Heart left ventricle (tissue), 16 donors: ENCODE measurements at places on chromosomes 7 and 10.

DNA sequence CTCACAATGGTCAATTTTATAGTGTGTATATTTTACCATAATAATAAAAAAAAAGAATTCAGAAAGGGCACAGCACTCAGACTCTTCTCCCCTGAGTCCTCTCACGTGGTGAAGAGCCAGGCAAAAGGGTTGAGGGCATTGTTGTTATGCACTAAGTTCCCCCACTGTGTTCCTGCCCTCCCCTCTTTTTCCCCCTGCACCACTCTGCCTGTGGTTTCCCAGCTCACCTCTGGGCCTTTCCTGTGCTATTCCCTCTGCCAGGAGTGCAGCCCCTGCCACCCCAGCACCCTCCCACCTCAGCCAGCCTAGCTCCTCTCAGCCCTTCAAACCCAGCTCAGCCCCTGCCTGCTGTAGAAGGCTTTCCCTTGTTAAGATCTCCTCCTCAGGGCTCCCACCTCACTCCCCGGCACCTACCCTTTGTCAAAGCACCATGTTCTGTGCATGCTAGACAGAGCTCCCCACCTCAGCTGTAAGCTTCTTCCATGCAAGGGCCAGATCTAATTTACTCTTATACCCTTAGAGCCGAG, 108.5 kb downstream of the KCNMA1 start:
- H3K27me3 ChIP-seq: no peaks in the 10 kb centered on the region
- no peak overlapping the region for H3K4me3 ChIP-seq
- H3K4me1 ChIP-seq: no peaks in the 10 kb centered on the region

DNA sequence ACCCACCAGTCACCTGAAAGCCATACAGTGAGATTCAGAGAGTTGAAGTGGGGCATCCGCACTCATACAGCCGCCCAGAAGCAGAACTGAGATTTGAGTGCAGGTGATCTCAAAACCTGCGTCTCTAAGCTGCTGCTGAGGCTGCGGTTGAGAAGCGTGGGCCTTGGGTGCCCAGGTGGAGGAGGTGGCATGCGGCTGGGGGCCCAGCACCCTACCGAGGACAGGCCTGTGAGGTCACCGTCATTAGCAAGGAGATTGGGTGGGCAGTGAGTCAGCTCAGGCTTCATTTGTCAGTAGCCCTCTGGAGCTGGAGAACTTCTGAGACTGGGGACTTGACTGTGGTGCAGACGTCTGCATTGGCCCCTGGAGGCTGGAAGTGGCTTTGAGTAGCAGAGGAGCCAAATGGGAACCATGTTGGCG, 29.8 kb downstream of the ZMIZ1 start:
- no peaks in the 10 kb centered on the region for H3K36me3 ChIP-seq
- H3K27me3 ChIP-seq: no peaks in the 10 kb centered on the region
- H3K4me3 ChIP-seq: no peak overlapping the region
- peaks cover 97% of the 10 kb centered on the region for H3K4me1 ChIP-seq

DNA sequence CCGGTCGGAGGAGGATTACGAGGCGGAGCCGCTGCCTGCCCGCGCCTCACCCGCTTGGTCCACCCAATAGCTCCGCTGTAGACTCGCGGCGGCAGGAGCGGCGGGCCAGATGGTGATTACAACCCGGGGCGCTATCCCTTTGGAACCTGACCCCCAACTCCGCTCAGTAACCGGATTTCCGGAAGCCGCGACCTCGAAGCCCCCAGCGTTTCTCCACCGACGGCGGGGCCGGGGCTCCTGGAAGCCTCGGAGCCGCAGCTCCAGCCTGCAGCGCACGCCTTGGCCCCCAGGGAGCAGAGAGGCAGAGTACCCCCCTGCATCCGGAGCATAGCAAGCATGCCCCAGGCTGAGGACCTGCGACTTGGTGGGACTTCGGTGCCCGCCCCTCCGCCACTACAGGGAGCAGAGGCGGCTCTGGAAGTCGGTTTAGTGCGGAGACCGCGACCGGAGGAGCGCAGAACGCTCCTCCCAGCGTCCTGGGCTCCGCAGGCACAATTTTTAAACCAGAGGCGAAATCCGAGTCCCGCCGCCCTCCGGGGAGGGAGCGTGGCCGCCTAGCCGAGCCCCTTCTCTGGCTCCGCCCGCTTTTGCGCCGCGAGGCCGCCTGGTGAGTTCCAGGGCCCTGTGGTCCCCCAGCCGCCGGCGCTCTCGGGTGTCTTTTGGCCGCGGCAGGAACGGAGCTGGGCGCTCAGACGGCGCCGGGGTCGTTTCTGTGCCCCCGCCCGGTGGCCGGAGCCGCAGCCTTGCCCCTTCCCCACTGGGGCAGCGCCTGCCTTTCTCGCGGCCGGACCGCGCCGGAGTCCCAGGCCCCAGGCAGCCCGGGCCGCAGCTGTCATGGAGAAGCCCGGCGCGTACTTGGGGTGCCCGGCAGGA, 28.2 kb upstream of the BMS1 start:
- peaks cover 68% of the 10 kb centered on the region for H3K27me3 ChIP-seq
- H3K4me3 ChIP-seq: peak overlapping the region; percentile 29
- H3K4me1 ChIP-seq: peaks cover 41% of the 10 kb centered on the region

DNA sequence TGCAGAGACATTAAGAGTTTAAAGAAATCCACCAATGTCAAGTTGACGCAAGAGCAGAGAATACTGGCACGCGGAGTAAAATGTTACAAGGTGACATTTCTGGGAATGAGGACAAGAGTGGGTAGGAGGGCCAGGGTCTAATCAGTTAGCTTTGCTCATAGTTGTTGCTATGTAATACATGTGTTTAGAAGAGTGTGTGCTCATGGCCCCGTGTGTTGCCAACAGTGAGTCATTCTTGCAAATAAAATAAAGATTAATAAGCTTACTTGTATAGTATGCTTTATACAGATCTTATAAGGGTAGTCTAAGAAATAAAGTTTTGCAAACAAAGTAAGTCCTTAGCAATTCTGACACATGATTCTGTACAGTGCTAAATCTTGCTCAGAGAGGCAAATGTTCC, 64.5 kb downstream of the DNMBP start:
- no peaks in the 10 kb centered on the region for H3K36me3 ChIP-seq
- H3K4me3 ChIP-seq: no peak overlapping the region
- no peak overlapping the region for H3K27ac ChIP-seq
- no peaks in the 10 kb centered on the region for H3K4me1 ChIP-seq
- no peak for DNase-seq
- no peaks in the 10 kb centered on the region for H3K27me3 ChIP-seq

DNA sequence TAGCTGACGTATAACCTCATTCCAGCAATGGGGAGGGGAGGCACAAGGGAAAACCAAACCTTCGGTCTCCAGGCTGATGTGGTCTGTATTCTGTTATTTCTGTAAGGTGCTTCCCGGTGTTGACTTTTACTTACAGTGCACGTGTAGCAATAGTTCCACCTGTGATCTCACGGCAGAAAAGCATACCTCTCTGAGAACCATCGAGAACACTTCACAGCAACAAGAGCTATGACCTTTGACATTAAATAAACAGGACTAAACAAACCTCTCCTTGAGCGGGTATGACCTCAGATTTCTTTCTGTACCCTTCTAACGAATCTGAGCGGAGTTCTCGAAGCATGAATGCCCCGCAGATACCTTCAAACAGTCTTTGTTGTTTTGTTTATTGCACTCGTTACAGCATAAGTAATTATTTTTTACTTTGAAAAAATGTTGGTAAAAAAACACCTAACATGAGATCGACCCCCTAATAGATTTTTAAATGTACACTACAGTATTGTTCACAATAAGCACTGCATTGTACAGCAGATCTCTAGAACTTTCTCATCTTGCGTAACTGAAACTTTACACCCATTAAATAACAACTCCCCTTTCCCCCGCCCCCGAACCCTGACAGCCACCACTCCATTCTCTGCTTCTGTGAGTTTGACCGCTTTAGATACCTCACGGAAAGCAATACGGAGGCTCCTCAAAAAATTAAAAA, 282.3 kb downstream of the GATA3 start:
- H3K4me1 ChIP-seq: no peaks in the 10 kb centered on the region
- H3K27ac ChIP-seq: no peak overlapping the region
- no peak for DNase-seq
- H3K4me3 ChIP-seq: no peak overlapping the region

DNA sequence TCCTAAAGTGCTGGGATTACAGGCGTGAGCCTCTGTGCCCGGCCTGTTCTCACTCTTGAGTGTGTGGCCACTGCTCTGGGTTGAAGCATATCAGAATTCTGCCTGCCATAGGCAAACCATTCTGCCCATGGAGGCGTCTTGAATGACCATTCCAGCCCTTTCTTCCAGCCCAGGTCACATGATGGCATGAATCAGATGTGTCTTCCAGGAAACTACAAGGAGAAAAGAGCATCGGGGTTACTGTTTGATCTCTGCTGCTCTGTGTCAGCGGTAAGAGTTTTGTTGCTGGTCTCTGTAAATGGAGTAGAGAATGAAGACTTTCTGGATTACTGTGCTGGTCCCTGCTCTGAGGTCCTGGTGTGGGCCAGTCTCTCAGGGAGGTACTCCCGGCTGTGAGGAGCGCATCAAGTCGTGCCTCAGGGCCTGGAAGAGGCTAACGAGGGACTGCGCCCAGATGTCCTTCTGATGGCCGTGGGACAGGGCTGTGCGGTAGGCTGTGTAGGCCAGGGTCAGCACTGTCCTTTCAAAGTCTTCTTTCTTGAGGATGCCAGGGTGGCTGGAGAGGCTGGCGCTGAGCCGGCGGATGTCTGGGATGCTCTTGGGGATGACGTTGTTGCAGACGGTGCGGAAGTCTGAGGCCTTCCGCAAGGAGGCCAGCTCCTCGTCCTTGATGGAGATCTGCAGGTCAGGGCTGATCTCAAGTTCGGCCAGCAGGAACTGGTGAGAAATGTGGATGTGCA, 5.8 kb upstream of the SLC13A4 start:
- no peaks in the 10 kb centered on the region for H3K36me3 ChIP-seq
- H3K27me3 ChIP-seq: no peaks in the 10 kb centered on the region

GRCh38 chr10:16441173-16441840, 4.5 kb downstream of the PTER start:
- no peak overlapping the region for H3K4me3 ChIP-seq
- no peak for DNase-seq
- peaks cover 10% of the 10 kb centered on the region for H3K4me1 ChIP-seq
- no peak overlapping the region for H3K27ac ChIP-seq
- no peaks in the 10 kb centered on the region for H3K27me3 ChIP-seq

DNA sequence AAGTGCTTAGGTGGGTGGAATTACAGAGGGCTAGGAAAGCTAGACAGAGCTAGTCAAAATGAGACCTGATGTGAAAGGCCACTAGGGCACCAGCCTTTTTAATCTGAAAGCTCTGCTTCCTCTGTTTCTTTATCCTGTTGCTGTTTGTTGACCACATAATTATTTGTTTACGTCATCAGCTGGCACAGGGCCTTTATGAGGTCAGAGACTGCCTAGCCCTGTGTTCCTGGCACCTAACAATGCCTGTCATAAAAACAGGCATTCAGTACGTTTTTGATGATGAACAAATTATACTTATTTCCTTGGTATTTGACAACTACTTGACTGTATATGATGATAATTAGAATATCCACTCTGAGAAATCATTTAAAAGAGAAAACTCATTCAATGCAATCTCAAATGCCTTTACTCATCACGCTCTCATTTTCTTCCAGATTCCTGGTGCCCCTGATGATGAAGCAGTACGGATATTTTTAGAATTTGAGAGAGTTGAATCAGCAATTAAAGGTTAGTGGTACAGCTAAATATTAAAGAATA, 26.0 kb downstream of the RBM17 start:
- H3K4me1 ChIP-seq: peaks cover 13% of the 10 kb centered on the region
- H3K27me3 ChIP-seq: no peaks in the 10 kb centered on the region
- peaks cover 72% of the 10 kb centered on the region for H3K36me3 ChIP-seq
- DNase-seq: no peak
- H3K27ac ChIP-seq: peak overlapping the region; percentile 56

GRCh38 chr10:100485366-100485765, 22.6 kb downstream of the WNT8B start:
- no peak for DNase-seq
- H3K27me3 ChIP-seq: peaks cover 9% of the 10 kb centered on the region
- no peak overlapping the region for H3K27ac ChIP-seq
- no peaks in the 10 kb centered on the region for H3K4me1 ChIP-seq
- H3K4me3 ChIP-seq: no peak overlapping the region

DNA sequence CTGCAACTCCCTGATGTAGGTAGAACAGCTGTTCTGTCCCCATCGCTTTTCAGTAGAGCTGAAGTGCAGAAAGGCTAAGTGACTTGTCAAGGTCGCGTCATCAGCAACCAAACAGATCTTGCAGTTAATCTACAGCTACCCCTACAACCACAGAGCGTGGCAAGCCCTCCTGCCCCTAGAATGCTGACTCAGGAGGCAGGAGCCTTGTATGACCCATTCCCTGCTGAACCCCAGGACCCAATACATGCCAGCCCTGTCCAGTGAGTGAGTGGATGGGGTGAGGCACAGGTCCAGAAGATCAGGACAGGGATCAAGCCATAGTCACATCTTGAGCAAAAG, 26.6 kb upstream of the GJD4 start:
- no peaks in the 10 kb centered on the region for H3K27me3 ChIP-seq
- no peak overlapping the region for H3K27ac ChIP-seq
- no peaks in the 10 kb centered on the region for H3K36me3 ChIP-seq
- H3K4me3 ChIP-seq: no peak overlapping the region
- H3K4me1 ChIP-seq: no peaks in the 10 kb centered on the region
- no peak for DNase-seq

- no peak overlapping the region for H3K4me3 ChIP-seq
- no peaks in the 10 kb centered on the region for H3K4me1 ChIP-seq
- H3K27ac ChIP-seq: no peak overlapping the region
Observed at GRCh38 chr10:86220626-86221025, 146.0 kb downstream of the GRID1 start.

DNA sequence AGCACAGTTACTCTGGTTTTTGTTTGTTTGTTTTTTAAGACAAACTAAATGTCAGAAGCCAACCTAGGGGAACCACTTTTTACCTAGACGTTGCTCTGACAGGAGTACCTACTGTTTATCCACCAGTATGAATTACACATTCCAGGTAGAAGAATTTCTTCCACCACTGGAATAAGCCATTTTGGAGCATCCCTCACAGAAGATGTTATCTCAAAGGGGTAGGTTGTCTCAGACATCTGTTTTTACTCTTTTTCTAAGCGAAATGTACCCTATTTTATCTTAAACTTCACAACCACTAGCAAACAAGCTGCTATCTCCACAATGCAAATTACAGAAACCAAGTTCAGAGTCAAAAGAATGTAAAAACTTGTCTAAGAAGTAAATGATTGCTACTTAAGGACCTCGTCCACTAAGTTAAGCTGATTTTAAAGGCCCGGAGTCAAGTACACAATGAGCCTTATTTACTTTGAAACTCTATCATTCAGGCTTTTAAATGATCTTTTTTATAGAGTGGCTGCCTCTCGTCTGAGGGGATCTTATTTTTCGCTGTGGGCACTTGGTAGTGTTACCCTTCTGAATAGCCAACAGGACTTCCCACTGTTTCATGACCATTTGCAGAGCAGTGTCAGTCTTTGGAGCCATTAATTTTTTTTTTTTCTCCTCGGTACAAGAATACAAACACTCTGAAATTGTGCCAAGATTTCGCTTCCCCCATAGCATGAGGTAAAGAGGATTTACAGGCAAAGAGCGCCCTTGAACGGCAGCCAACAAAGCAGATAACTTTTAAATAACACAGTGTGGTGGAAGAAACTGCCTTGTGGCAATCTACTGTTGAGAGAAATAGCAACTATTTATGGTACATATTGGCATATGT, 15.7 kb upstream of the ARMC3 start:
- no peak overlapping the region for H3K27ac ChIP-seq
- H3K36me3 ChIP-seq: no peaks in the 10 kb centered on the region
- H3K27me3 ChIP-seq: no peaks in the 10 kb centered on the region
- DNase-seq: peak; percentile 13
- H3K4me3 ChIP-seq: no peak overlapping the region

GRCh38 chr10:34766266-34766600, 48.9 kb downstream of the PARD3 start:
- no peaks in the 10 kb centered on the region for H3K27me3 ChIP-seq
- H3K36me3 ChIP-seq: no peaks in the 10 kb centered on the region
- H3K4me1 ChIP-seq: peaks cover 54% of the 10 kb centered on the region
- H3K27ac ChIP-seq: no peak overlapping the region

GRCh38 chr7:148670807-148671206, 27.9 kb upstream of the CUL1 start:
- no peaks in the 10 kb centered on the region for H3K4me1 ChIP-seq
- no peaks in the 10 kb centered on the region for H3K36me3 ChIP-seq
- DNase-seq: no peak
- H3K4me3 ChIP-seq: no peak overlapping the region
- H3K27me3 ChIP-seq: no peaks in the 10 kb centered on the region
